ENCODE measurements at places on chromosomes 7 and 10.
A peak's percentile ranks its signal among the peaks of the same experiment; 100 is the strongest.

DNA sequence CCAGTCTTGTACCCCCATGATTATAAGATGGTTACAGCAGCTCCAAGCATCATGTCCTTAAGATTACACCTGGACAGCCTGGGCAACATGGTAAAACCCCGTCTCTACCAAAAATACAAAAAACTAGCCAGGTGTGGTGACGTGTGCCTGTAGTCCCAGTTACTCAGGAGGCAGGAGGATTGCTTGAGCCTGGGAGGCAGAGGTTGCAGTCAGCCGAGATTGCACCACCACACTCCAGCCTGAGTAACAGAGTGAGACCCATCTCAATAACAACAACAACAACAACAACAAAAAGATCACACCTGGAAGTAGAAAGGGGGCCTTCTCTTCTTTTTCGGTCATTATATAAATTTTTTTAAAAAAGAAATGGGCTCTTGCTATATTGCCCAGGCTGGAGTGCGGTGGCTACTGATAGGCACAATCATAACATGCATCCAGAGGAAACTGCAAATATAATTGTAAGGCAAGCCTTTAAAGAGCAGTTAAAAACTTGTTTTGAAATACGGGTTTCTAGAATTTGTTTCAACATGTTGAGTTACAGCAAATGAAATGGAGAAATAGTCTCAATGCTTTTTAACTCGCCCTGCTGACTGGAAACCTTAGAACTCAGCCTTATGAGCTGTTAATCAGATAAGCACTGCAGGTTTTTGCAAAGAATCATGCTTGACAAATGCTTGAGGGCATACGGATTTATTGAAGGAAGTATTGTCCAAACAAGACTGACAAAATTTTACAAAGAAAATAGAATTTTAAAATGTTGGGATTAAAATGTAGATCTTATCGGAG, 4.7 kb upstream of the ENTPD7 start:
- DNase-seq: no peak

DNA sequence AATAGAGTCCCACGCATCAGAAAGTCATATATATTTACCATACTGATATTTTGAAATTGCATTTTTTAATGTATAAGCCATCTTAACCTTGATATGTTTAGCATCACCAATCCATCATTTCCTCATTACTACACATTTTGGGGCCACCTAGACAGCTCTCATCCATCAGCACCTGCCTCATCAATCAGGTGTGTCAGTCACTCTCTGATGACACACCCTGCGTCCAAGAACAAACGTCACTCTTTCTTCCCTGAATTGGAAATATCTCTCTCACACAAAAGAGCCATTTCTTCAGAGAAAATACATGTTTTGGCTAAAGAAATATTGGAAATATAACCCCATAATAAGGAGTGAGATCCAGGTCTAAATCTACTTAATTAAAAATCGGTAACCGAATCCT, 38.9 kb upstream of the RSU1 start:
- DNase-seq: no peak

DNA sequence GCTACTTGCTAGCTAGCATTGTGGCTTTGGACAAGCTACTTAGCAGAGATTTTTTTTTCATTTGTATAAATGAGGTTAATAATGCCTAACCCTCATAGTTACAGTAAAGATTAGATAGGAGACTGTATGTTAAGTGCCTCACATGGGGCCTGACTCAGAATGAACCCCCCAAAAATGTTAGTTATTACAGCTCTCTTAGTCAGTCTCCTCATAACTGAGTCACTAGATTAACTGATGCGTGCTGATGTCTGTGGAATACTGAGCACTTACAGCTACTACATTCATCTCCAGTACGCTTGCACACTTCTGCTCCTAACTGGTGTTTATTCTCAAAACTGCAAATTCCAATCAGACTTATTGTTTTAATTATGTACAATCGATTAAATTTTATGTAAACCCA, 315.3 kb downstream of the SNX13 start:
- no peak for DNase-seq

DNA sequence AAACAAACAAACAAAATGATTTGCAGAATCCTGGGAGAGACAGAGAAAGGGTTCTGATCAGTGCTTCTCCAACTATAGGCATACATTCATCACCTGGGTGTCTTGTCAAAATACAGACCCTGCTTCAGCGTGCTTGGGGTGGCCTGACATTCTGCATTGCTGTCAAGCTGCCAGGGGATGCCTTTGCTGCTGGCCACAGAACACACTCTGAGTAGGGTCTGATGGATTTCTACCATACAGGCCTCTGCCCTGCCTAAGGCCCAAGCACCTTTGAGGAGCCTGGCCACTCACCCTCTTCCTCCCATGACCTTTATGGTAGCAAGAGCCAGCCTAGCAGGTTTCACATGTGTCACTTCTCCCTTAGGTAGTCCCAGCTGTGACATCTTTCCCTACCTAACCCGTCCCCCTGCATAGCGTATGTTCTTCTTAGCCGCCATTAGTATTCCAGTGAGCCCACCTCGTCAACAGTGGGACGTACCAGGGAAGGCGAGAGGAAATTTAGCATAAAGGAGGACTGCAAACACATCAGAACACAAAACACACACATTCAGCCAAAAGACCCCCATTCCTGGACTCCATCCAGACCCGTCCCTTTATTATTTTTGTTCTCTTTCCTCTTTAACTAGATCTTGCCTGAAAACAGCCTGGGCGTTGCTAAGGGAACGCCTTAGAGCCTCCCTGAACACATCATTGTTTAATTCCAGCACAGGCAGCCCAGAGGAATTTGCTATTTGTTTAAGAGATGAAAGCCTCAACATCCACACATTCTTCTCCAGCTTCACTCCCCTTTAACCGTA, 43.9 kb upstream of the PODXL start:
- DNase-seq: no peak

- DNase-seq: peak; percentile 27
Observed at GRCh38 chr7:123208793-123209192, 9.0 kb upstream of the SLC13A1 start.
